Mesenteric fat pad (tissue), 1 donor: ENCODE measurements at places on chromosomes 2 and 18. TPM values are rescaled to one million over a fixed set of nuclear protein-coding genes. Genes with fewer than 3 reads are reported as not detected.

GRCh38 chr2:233463586-233463985 is 103.0 kb downstream of the USP40 start:
- DNase-seq = no peak

- DNase-seq = no peak
These were observed 62.3 kb upstream of the ITPRID2 start for GRCh38 chr2:181829230-181829629.

- DNase-seq = no peak
These were observed 137.6 kb upstream of the HNMT start for GRCh38 chr2:137826373-137827372.

DNA sequence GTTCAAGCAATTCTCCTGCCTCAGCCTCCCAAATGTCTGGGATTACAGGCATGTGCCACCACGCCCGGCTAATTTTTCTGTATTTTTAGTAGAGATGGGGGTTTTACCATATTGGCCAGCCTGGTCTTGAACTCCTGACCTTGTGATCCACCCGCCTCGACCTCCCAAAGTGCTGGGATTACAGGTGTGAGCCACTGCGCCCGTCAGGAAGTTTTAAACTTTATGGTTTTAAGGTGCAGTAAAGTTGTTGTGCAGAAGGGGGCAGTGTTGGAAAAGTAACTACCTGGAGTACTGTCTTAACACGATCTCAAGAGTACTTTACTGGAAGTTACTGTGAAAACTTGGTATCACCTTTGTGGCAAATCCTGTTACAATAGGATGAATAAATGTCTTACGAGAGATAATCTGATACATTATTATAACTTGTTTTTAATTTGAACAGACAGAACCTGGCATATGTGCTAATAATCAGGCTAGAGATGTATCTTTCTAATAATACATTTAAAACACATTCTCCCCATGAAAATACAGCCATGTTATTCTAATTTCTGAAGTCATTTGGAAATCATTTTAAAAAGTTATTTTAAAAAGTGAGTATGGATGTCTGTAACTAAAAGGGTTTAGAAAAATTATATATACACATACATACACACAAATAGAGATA is 10.8 kb downstream of the SPDYA start:
- no peak for DNase-seq

DNA sequence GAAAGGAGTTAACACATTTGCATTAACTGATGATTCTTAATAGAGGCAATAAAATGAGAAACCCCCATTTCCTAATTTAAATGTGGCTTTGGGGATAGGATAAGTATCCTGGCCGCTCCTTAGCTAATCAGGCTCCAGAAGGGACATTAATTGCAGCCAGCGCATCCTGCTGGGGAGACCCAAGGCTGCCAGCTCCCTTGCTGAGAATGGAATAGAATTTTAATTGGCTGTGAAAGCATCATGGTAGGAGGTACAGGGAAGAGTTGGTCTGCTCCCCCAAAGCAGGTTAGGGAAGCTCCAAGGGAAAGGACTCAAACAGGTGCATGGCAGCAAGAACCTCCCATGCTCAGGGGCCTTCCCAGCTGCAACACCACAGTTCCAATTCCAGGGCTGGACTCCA is 71.4 kb downstream of the MARCHF4 start:
- DNase-seq = no peak

The UNC80 gene
- total RNA-seq = not detected

- no peak for DNase-seq
These were observed 60.1 kb upstream of the CHMP1B start for GRCh38 chr18:11791131-11791530.

The DSG2 gene
- total RNA-seq = 32.9 TPM

The COL5A2 gene
- 93.4 TPM for total RNA-seq

DNA sequence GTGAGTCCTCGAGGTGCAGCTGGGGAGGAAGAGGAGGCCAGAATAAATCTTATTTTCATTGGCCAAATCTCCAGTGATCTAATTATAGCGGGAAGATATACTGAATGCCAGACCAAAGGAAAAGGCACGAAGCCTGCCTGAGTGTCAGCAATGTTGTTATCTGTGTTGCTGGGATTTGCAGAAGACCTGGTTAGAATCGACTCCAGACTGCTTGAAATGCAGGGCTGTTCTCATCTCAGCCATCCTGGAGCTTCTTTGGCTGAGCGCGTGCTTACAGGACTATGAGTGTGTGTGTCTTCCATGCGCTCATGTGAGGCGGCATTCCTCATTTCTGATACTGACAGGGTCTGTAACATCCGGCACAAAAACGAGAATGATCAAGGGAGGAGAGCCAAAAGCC is 81.2 kb downstream of the TSN start:
- DNase-seq = no peak

The ATG9A gene
- 59.0 TPM for total RNA-seq

The IL36RN gene
- not detected for total RNA-seq

DNA sequence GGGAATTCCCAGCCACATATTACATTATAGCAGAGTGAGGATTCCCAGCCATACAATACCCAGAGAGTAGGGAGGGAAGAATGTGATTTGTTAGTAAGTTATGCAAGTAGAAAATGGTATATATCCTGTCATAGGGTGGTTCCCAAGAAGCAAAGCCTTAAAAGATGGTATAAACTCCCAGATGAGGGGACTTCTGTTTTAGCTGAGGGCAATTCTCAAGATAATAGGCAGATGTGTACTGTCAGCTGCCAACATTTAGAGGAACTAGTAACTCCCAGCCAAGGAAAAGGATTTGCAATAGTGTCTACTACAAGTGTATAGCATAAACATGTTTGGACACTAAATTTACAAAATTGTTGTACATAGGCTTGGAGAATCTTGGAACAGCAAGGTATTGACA is 86.5 kb downstream of the XDH start:
- no peak for DNase-seq

DNA sequence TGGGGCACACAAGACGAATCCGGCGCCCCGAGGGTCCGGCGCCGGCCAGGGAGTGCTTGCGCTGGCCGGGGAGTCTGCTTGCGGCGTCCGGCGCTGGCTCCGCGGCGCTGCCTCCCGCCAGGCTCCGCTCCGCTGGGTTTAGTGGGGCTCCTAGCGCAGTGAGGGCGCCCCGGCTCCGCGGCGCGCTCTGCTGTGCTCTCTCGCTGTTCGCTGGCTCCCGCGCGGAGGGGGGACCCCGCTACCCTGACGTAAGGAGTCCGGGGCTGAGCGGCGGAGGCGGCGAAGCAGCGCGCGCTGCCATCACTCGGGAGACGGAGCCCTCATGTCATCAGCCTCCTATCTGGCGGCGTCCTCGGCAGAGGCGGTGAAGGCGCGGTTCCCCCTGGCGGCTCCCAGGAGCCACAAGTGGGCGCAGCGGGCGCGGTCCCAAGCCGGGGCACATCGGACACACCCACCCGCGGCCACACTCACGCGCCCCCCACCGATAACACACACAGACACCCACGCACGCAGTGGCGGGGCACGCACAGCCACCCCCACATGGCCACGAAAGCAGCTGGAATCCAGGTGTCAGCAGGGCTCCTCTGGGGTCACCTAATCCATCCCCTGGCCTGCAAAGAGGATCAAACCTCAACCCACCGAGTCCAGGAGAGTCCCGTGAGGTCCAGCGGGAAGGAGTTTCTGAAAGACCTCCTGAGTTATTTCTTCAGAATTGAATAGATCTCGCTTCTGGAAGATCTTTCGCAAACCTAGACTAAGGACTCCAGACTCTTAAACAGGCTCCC is at the start of gene C1QL2:
Gene C1QL2, minus strand, starts transcription at position 189 of the 785 bp plus-strand sequence. CDS start 482 bp downstream, outside the sequence.
- no peak for DNase-seq

- no peak for DNase-seq
These were observed 30.8 kb downstream of the C18orf54 start for GRCh38 chr18:54388203-54389142.

DNA sequence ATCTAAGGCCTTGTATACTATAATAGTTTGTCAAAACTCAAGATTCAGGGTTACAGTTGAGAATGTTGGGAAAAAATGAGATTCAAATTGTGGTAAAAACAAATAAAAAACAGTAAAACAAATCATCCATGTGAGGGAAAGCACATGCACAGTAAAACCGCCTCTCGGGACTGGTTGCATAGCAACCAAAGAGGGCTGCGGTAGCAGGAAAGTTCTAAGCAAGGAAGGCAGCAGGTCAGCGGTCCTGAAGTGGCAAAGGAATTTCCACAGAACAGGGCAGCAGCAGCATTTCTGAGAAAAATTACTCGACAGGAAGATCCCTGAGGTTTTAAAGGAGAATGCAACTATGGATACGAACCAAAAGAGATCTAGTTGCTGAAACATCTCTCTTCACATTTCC is 93.7 kb downstream of the DYNAP start:
- no peak for DNase-seq

GRCh38 chr2:107308835-107309234 is 422.9 kb upstream of the ST6GAL2 start:
- DNase-seq = no peak

DNA sequence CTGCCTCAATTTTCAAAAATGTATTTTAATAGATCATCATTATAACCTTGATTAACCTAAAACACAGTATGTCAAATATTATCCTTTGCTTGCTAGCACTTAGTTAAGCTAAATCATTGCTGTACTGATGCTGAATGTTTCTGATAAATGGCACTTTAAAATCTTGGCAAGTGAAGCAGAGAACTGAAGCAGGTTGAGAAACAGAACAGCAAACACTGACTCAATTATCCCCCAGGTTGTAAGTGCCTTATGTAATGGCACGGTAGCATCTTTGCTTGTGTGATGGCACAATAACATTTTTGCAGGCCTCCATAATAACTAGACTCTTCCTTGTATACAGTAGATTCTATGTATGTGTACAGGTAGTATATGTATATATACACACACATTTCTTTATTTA is 33.8 kb downstream of the ARHGAP15 start:
- DNase-seq = no peak

GRCh38 chr2:26692897-26693849 is 651 bp downstream of the KCNK3 start:
- no peak for DNase-seq

The REG3G gene
- total RNA-seq = not detected

The MTIF2 gene
- total RNA-seq = 19.5 TPM

GRCh38 chr2:73939419-73939818 is 12.7 kb downstream of the DGUOK start:
- DNase-seq = no peak

GRCh38 chr2:197556456-197556855 is 40.6 kb downstream of the MOB4 start:
- no peak for DNase-seq

- DNase-seq = no peak
These were observed 195.0 kb downstream of the GCA start for GRCh38 chr2:162538967-162539366.

GRCh38 chr2:60275958-60276357 is 277.5 kb downstream of the BCL11A start:
- DNase-seq = no peak

The TRIB2 gene
- total RNA-seq = 43.8 TPM

DNA sequence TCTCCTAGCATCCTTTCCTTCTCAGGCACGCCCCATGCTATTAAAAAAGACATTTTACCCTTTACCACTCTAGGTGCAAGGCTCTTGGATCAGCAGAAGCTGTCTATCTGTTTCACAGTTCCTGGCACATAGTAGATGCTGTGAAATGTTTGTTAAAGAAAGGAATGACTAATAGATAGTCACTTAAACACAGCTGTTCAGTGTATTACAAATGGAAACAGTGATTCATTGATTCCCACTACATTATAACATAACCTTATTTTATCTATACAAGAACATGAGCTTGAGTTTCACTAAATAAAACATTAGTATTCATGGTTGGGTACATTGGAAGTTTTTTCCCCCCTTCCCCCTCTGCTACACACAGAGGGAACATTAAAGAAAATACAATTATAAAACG is 142.1 kb downstream of the ASXL3 start:
- DNase-seq = no peak

DNA sequence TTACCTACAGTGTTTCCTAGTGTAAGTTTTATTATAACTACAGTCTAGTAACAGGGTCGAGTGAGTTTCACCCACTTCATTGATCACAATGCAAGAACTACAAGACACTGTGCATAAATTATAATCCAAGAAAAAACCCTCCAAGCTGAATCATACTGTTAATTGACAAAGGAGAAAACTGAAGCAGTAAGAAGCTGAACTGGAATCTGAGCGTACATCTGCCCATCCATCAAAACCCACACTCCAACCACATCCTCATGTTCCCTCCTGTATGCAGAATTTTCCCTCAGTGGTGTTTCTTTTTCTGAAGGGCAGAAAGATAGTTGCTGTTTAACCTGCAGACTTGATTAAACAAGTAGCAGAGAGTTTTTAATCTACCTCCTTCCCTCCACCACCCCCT is 49.5 kb upstream of the KIDINS220 start:
- DNase-seq = no peak

GRCh38 chr2:176558574-176559140 is 289.4 kb downstream of the MTX2 start:
- no peak for DNase-seq

The GKN1 gene
- not detected for total RNA-seq

The FN1 gene
- 217 TPM for total RNA-seq

DNA sequence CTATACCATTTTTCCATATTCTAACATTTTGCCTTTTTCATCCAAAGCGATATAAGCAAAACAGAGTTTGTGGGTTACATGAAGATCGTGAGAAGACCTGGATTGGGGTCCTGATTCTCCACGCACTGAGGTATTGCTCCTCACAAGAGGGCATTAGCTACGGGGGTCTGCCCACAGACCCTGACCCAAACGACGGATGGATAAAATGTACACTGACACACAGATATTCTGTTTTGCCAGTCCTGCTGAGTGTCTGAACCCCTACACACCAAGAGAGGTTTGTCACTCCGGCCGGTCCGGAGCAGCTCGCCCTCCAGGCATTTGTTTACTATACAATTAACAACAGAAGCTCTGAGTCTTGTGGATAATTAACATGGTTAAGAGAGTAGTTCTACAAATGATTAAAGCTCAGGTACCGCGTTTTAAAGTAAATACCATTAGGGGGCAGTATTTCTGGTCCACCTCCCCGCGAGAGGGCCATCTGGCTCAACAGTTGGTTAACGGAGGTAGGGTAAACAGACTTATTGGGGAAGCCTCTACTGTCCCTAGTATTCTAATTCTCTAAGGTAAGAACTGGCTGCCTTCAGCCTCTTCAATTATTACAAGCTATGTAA is 28.4 kb downstream of the SCYGR8 start:
- DNase-seq = no peak

- no peak for DNase-seq
These were observed 560.2 kb upstream of the LRATD1 start for GRCh38 chr2:14072338-14072737.

The RBM43 gene
- 3.7 TPM for total RNA-seq

The NMUR1 gene
- 1.4 TPM for total RNA-seq

- no peak for DNase-seq
These were observed 239.0 kb downstream of the ZNF521 start for GRCh38 chr18:25112821-25113434.

The OR6B2 gene
- total RNA-seq = not detected

The CCDC121 gene
- total RNA-seq = 2.2 TPM
